ENCODE measurements at places on chromosomes 12 and 14. TPM values are rescaled to one million over a fixed set of nuclear protein-coding genes. Genes with fewer than 3 reads are reported as not detected.

GRCh38 chr12:56221232-56221756 lies 428 bp downstream of the RNF41 start:
- DNase-seq, result peak; percentile 64

GRCh38 chr14:64035143-64035542 lies 182.3 kb downstream of the SYNE2 start:
- DNase-seq, result no peak

DNA sequence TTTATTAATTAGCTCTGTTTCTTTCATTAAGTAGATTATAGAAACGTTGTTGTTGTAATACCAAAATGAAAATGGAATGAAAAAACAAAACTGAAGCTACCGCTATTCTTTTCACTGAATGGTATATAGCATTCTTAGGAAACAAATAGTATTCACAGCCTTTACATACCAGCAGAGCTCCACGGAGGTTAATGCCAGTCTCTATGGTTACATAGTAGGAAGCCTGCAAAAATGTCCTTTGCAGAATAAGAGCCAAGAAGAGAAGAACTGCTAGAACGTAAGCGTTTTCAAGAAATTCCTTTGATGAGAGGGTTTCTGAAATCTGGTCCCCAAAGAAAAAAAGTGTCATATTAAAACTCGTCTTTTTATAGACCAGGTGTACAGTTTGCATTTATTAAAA lies 30.6 kb downstream of the ABCC9 start:
- no peak for DNase-seq

GRCh38 chr12:53196486-53196885 lies 10.6 kb downstream of the ITGB7 start:
- no peak for DNase-seq

GRCh38 chr12:50840809-50841487 lies 1.8 kb upstream of the TMPRSS12 start:
- no peak for DNase-seq

DNA sequence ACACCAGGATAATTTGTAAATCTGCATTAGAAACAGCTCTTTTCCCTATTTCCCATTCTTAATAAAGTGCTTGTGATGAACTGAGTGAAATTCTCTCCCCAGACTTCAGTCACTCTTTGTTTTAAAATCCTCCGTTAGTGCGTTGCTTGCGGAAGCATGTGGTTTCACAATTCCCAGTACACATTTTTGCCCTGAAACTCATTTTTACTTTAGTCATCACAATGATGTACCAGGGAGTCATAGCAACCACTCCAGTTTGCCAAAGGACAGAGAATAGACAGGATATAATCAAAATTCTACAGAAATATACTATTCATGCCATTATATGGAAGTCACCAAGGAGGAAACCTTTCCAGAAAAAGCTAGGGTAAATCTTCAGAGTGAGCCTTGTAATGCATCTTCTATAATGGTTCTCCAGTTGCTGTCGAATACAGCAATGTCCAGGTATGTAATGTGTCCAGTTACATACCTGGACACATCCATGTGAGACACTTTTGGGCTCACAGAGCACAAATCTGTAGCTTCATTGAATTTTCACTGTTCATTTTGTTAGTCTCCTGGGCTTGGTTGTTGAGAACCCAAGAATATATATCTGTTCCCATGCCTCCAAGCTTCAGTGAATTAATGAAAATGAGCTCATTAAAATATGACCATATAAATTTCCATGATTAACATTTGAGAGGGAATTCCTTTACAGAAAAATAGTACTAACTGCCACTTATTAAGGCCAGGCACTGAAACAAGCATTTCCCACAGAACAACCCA lies 57.8 kb downstream of the GPR135 start:
- DNase-seq, result no peak

DNA sequence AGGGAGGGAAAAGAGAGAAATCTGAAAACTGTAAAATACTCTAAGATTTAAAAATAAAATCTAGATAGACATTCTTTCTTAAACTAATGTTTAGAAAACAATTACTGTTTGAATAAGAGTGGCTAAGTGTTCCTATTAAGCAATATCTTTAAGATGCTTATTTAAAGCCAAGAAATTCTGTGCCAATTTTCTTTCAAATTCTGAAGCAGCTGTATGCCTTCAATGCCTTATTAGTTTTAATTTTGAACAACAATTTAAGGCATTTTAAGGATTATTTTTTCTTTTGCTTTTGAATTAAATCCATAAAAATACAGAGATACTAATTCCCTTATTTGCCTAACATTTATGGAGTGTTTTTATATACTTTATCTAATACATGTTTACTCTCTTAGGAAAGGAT lies 50.3 kb upstream of the KITLG start:
- DNase-seq, result no peak

LMO3 gene
- polyA plus RNA-seq, result 2.0 TPM

CD27 gene
- 1.3 TPM for polyA plus RNA-seq

DNA sequence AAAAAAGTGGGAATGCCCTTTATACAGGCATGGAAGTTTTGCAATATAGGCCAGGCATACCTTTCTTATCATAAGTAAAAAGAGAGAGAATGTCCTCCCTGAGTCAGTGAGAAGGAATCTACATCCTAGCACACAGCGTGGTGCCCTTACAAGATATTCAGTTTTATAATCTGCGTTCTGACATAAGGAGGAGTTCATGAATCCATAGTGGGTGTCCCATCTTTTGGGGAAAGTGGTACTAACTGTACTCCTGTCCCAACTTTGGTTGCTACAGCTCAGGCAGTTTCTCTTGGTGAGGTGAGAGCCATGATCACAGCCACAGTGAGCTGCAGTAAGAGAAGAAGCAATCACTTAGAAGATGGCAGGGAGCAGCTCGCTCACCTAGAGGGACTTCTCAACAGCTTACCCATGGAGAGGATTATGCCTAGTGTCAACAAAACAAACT lies 332.9 kb downstream of the BCAT1 start:
- no peak for DNase-seq

- DNase-seq, result no peak
Measured at GRCh38 chr14:101017806-101018560, 114.5 kb upstream of the RTL1 start.

DNA sequence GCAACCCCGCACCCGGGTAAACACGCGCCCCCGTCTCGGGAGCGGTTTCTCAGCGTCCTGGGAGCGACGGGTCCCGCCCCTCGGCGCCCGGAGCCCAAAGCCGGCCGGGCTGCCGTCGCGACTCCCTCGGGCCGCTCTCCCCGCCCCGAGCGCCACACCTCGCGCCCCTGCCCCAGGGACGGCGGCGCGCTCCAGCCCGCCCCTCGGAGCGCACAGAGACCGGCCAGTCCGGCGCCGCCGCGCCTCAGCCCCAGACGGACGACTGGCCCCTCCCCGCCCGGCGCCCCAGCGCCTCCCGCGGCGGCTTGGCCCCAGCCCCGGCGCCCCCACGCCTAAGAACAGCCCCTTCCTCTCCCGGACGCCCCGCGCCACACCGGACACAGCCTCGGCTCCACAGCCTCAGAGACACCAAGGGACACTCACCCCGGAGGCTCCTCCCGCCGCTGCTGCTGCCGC lies 411 bp downstream of the BTBD7 start:
- DNase-seq, result no peak

DNA sequence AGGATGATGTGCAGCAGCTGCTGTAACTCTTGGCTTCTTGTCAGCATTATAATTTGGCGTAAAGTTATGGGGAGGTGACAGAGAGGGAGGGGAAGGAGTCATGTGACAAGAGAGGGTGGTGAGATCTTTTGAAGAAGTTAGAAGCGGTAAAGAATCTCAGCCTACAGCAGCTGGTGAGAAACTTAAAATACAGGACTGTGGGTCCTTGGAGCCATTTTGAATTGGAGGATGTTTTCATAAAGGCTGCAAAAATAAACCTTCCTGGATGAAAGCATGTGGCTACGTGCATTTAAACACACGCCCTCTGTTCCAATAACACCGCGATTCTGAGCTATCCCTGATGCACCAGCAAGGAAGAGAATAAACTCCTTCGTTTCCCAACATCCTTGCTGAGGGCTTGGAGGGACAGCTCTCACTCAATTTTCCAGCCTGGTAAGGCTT lies 133.7 kb downstream of the TMEM30B start:
- no peak for DNase-seq

- no peak for DNase-seq
Measured at GRCh38 chr14:32986791-32987540, 48.3 kb downstream of the NPAS3 start.

DNA sequence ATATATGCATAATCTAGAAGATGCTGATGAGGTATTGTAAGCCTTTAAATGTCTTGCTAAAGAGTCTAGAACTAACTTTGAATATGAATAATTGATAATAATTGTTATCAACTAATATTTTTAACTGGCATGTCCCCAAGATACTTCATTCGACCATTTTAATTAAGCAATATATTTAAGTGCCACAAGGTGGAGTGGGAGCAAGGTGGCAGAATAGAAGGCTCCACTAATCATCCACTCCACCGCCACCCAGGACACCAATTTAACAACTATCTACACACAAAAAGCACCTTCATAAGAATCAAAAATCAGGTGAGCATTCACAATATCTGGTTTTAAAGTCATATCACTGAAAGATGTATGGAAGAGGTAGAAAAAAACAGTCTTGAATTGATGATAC lies 409.6 kb downstream of the SEC23A start:
- no peak for DNase-seq

RAD9B gene
- 1.2 TPM for polyA plus RNA-seq

- DNase-seq, result no peak
Measured at GRCh38 chr14:55427439-55427838, 13.0 kb downstream of the TBPL2 start.

DNA sequence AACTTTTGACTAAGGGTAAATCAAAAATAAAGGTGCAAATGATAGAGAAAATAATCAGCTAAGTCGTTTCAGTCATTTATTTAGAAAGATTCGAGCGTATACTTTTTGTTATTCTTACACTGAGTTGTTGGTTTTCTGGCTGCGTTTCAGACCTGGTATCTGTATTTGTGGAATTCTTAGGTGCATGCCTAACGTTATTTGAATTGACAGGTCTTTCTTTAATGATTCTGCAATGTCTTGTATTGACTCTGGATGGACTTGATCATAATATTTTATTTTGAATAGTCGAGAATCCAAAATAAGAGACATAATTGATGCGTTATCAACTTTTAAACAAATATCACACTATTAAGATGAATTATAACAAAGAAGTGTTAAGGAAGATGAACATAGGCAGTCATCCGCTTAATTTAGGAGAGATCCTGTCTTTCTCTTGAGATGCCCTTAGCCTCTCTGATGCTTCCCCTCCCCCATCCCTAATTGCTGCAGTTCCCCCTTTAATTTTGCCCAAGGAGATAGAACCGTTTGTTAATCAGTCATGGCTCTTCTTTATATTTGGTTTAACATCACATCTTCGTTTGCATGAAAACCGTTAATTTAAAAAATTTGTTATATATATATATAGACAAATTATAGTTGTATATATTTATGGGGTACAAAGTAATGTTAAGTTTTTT lies 1.8 kb downstream of the ALX1 start:
- no peak for DNase-seq

DNA sequence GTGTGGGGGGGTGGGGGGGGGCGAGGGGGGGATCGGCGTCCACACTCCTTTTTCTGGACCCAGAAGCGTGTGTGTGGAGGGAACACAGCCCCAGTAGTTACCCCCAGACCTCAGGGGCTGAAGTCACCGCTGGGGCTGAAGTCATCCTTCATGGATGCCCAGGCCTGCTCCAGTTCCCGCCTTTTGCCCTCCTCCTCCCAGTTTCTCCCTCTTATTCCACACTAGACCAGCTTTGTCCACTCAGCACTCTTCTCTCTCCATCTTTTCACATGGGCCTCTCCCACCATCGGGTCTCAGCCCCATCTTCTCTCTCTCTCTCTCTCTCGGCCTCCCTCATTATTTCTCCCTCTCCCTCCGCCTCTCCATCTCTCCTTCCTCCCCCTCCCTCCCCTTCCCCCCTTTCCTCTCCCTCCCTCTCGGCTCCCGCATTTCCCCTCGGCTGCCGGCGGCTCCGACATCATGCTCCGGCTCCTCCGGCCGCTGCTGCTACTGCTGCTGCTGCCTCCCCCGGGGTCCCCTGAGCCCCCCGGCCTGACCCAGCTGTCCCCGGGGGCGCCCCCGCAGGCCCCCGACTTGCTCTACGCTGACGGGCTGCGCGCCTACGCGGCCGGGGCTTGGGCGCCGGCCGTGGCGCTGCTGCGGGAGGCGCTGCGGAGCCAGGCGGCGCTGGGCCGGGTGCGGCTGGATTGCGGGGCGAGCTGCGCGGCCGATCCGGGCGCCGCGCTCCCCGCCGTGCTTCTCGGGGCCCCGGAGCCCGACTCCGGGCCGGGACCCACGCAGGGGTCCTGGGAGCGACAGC lies at the start of gene P3H3:
TSS of gene P3H3 (plus strand) at position 426 of the 799 bp plus-strand sequence. CDS start at position 460, 34 bp downstream.
- no peak for DNase-seq

- DNase-seq, result no peak
Measured at GRCh38 chr12:27190761-27191160, 53.3 kb upstream of the STK38L start.
